ENCODE measurements at places on chromosomes 5 and 9.

GRCh38 chr9:1460143-1460769 is 410.1 kb downstream of the DMRT2 start:
- peak; percentile 25 for DNase-seq

DNA sequence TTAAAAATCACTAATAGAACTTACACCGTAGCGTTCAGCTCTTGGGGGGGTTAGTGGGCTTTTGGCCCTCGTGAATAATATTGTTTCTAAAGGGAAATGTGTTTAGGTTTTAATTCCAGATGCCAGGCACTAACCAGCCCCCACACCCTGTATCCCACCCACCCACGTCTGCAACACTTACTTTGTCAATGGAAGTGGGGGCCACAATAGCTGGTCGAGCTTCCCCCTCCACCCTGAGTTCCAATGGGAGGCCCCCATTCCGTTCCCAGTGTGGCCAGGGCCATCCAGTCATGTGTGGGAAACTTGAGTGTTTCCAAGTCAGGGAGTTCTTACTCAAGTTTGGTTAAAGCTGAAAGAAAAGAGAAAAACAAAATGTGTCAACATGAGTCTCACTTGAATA is 271.4 kb downstream of the ENC1 start:
- DNase-seq: no peak

DNA sequence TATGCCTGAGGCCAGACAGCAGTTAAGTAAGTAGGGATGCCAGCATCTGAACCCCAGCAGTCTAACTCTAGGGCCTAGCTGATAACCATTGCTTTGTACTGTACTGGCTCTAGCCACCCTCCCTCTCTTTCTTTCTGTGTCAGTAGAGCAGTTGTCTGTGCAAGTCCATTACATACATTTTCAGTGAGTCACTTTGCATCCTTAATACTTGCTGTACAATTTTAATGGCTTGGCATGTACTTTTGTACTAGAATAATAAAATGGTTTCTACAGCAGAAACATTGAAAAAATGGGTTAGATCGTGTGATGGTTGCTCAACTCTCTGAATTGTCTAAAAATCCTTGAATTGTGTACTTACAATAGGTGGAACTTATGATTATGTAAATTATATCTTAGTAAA is 1.5 kb upstream of the TTC39B start:
- DNase-seq: no peak

DNA sequence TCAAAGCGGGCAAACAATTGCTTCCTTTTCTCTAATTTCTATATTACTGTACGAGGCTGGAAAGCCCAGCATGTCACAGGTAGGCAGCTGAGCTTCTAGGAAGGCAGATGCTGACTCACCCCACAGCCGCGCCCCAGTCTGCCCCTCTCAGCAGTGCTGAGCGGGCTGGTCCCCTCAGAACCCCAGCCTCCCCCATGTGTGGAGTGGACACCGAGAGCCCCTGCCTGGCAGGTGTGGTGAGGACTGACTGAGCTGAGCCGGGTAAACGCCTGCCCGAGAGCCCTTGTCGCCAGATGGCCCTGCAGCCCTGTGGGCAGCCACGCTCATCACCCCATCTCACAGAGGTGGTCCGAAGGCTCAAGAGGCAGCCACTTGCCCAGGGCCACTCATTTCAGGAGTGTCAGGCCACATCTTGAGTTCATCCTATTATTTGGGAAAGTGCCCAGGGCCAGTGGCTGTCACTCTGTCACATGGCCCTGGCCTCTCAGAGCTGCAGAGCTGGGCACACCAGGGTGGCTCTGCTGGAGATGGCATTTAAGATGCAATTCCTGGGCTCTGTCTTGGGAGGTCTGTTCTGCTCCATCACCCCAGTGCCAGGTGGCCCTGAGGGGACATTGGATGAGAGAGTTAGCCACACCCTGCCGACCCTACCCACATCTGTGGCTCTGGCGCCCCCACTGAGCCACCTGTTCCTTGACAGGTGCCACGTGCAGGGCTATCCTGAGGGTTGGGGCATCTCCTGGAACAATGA is 12.4 kb downstream of the CARD19 start:
- DNase-seq: no peak

DNA sequence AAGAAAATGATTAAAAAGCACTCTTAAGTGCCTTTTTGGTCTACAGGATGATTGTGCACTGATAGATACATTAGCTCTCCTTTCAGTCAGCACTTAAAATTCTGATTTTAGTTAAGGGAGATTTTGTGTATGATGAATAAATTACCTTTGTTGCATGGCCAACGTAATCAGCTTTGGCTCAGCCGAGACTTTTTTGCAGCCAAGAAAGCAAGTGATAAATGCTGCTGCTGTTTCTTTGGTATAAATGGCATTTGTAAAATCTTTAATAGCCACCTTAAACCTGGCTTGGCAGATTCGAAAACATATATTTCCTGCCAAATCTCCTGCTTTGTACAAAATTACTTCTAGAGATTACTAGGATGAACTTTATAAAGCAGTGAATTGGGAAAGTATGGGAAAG is 147.7 kb downstream of the DCP2 start:
- DNase-seq: no peak

DNA sequence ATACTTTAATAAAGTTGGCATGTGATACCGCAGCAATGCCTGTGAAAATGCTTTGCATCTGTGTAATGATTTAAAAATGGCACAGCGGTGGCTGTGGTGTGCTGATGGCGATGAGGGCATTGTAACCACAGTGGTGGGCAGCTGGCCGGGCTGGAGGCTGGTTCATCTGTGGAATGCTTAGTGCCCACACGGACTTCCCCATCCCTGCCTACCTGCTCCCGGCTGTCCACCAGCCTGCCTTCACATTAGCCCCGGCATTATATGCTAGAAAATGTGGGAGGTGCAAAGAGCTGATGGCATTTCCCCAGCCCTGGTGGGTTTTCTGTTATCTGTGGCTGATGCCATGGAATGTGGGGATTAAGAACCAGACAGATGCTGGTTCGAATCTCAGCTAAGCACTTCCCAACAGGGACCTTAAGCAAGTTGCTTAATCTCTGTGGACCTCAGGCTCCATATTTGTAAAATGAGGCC is 2.9 kb upstream of the NDST1 start:
- no peak for DNase-seq
